Activated B cell treated with CpG ODN at 0.5 μM for 24 hours (primary cell): ENCODE measurements at places on chromosomes 13 and 19.

DNA sequence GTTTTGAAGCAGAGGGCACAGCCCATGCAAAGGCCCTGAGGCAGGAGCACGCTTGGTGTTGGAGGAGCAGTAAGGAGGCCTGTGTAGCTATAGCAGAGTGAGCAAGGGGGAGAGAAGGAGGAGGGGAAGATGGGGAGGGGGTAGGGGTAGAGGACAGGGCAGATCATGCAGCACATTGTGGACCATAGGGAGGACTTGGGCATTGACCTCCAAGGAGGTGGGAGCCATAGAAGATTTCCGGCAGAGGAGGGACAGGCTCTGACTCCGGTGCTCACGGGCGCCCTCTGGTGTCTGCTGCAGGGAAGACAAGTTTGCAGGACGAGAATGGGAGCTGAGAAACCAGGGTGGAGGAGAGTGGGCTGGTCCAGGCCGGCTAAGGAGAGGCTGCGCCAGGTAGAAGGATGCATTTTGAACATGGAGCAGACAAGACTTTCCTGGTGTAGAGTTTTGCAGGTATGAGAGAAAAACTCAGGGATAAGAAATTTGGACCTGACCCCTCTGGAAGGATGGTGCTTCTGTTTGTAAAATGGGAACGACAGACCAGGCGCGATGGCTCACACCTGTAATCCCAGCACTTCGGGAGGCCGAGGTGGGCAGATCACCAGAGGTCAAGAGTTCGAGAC, 13.7 kb upstream of the CREB3L3 start:
- DNase-seq = peak; percentile 84

DNA sequence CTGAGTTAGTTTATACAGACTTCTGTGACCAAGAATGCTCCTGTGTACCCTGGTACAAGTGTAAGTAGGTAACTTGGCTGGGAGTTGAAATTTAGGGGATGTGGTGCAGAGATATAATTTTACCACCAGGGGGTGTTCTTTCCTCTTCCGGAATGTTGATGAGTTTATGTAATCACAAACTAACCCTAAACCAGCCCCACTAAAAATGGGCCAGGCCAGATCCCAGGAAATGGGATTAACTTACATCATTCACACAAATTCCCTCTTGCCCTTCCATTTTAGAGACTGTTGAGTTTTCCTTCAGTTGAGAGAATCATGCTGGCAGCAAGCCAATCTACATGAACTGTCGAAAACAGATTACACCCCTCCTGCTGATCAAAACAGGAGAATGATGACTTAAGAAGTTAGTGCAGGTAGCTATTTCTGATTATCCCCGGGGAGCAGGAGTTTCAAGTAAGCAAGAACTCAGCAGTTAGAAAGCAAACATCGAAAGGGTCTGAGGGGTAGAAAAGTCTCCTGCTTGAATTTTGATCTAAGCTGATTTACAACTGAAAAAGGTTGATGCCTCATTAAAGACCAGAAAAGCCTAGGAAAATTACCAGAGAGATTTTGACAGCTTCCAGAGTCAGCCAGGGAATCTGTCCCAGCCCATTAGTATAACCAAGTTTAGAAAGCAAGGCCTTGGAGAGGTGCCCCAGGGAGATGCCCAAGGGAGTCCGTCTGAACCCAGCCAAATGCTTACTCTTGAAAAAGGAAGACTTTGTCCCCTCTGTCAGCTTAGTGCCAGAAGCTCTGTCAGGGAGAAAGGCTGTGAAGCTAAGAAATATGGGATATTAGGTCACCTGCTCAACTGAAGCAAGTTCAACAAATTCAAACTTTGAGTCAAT, 32.3 kb upstream of the MED4 start:
- DNase-seq = no peak

DNA sequence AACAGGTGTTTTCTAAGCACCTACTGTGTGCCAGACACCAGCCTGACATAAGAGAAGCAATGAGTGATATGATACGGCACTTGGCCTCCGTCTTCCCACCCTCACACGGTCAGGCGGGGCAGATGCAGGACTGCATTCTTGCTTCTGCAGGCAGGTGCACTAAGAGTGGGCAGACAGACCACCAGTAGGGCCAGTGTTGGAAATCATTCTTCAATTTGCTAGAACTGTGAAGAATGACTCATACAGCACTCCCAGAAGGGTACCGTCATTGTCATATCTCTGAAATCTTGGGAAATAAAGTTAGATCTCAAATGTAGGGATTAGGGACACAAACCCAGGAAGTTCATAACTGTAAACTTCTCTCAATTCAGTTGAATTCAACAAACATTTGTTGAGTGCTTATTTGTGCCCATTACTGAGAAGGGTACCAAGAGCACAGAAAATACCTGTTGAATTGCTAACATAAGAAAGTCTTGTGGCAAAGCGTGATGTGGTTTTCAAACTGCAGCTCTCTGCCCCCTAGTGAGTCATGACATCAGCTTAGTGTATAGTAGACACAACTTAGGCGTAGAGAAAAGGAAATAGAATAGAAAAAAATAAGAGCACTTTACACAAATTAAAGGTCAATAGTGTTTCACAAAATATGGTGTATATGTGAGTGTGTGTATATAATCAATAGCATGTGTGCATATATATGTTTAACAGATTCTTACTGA, 76.1 kb downstream of the TEX26 start:
- DNase-seq = no peak

DNA sequence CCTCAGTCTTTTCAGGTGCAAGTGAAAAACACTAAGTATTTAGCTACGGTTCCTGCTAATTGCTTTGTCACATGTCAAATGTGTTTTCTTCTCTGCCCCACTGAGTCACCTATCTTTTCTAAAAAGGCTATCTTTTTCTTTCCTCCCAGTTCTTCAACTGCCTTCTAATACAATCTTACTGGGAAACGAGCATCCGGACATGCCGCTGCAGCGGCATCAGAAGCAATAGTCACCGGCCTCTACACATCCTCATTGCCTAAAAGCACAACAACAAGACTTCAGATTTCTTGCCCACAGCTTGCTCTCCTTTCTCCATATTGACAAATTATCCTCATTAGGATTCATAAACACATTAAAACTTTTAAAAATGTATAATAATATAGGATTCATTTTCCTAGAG, 1.2 kb downstream of the PCDH9 start:
- no peak for DNase-seq

- no peak for DNase-seq
These were observed 515.3 kb upstream of the SGCG start for GRCh38 chr13:22665506-22665905.

DNA sequence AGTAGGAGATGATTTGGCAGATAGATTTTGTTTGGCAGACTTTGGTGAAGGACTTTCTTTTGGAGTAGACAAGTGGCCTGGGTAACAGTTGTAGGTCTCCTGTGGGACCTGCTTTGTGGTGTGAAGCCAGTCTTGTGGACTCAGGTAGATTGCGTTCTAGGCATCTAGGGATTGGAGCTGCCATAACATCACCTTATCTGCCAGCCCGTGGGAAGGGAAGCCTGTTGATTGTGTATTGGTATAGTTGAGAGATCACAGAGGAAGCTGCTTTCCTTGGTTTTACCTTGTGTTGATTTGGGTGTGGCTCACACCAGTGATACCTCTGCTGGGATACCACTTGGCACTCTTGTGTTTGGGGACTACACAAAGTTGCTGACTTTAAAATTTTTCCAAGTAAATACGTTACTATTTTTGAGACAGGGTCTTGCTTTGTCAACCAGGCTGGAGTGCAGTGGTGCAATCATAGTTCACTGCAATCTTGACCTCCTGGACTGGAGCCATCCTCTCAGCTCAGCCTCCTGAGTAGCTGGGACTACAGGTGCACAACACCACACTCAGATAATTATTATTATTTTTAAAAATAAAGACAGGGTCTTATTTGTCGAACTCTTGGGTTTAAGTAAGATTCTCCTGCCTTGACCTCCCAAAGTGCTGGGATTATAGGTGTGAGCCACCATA, 7.8 kb downstream of the HNRNPM start:
- no peak for DNase-seq

GRCh38 chr13:79650688-79651087, 169.7 kb downstream of the NDFIP2 start:
- no peak for DNase-seq

GRCh38 chr19:6718741-6719539, 1.5 kb downstream of the C3 start:
- no peak for DNase-seq
